Bronchus fibroblast of lung (primary cell): ENCODE measurements at places on chromosomes 6 and 20. TPM values are rescaled to one million over a fixed set of nuclear protein-coding genes. Genes with fewer than 3 reads are reported as not detected.

Gene C20orf202
- not detected in 2 replicates for total RNA-seq

Gene CYP21A2
- total RNA-seq: 0.17 TPM in 1 of 2 replicates, not detected in the other

Gene OR12D3
- not detected in 2 replicates for total RNA-seq

Gene RMND1
- total RNA-seq: 25.0 and 31.6 TPM in 2 replicates

Gene PLCG1
- total RNA-seq: 48.4 and 57.7 TPM in 2 replicates

Gene CCM2L
- total RNA-seq: not detected in 2 replicates

Gene PROKR2
- not detected in 2 replicates for total RNA-seq

Gene COL19A1
- not detected in 2 replicates for total RNA-seq

Gene LST1
- not detected in 2 replicates for total RNA-seq

Gene CPXM1
- 4.5 and 5.6 TPM in 2 replicates for total RNA-seq

Gene DEFB124
- not detected in 2 replicates for total RNA-seq

Gene SLC29A1
- 23.4 and 26.0 TPM in 2 replicates for total RNA-seq

Gene FOXA2
- total RNA-seq: not detected in 2 replicates
